Airway epithelial cell (primary cell): ENCODE measurements at places on chromosomes 5 and 9. TPM values are rescaled to one million over a fixed set of nuclear protein-coding genes. Genes with fewer than 3 reads are reported as not detected.

Gene NAA35
- total RNA-seq: 16.3 and 16.6 TPM in 2 replicates

Gene KCNT1
- not detected in 2 replicates for total RNA-seq

Gene ALAD
- 5.1 and 9.9 TPM in 2 replicates for total RNA-seq

Gene ACTBL2
- 0.35 and 1.4 TPM in 2 replicates for total RNA-seq

Gene CDKN2A
- 18.5 and 21.6 TPM in 2 replicates for total RNA-seq

Gene DTWD2
- total RNA-seq: 5.5 and 7.8 TPM in 2 replicates

Gene STPG3
- not detected in 2 replicates for total RNA-seq

Gene PAEP
- total RNA-seq: not detected in 2 replicates

Gene ZNF474
- total RNA-seq: 1.1 TPM in 1 of 2 replicates, not detected in the other

Gene TAF11L13
- total RNA-seq: not detected in 2 replicates

Gene SYK
- 27.2 and 31.0 TPM in 2 replicates for total RNA-seq

Gene IFNE
- 2.9 and 3.5 TPM in 2 replicates for total RNA-seq

Gene SWI5
- total RNA-seq: 17.0 and 39.1 TPM in 2 replicates
